Panc1 (cell line): ENCODE measurements at places on chromosomes 1 and 21.

- DNase-seq: no peak
Observed at GRCh38 chr21:21200939-21201615, 202.9 kb downstream of the NCAM2 start.

DNA sequence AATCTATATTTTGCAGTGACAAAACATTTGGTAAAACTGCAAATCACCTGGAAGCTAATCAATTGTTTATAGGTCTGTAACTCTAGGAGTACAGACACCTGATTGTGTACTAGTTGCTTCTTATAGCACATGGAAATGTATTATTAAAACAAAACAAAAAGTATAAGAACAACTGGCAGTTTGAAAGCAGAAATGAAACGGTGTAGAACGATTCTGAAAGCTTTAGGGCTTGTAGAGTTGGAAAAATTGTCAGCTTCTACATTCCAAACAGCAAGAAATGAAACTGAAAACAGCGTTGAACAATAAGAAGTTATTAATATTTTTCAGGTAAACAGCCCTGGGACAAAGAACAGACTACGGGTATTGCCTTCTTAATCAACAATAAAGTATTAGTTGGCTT is 273.3 kb downstream of the OLFM3 start:
- no peak for DNase-seq

- no peak for DNase-seq
Observed at GRCh38 chr1:173886746-173887611, 18.8 kb downstream of the ZBTB37 start.

- DNase-seq: no peak
Observed at GRCh38 chr1:153583976-153584375, 18.3 kb upstream of the S100A2 start.

GRCh38 chr1:4587721-4588120 is 66.7 kb upstream of the AJAP1 start:
- DNase-seq: no peak

DNA sequence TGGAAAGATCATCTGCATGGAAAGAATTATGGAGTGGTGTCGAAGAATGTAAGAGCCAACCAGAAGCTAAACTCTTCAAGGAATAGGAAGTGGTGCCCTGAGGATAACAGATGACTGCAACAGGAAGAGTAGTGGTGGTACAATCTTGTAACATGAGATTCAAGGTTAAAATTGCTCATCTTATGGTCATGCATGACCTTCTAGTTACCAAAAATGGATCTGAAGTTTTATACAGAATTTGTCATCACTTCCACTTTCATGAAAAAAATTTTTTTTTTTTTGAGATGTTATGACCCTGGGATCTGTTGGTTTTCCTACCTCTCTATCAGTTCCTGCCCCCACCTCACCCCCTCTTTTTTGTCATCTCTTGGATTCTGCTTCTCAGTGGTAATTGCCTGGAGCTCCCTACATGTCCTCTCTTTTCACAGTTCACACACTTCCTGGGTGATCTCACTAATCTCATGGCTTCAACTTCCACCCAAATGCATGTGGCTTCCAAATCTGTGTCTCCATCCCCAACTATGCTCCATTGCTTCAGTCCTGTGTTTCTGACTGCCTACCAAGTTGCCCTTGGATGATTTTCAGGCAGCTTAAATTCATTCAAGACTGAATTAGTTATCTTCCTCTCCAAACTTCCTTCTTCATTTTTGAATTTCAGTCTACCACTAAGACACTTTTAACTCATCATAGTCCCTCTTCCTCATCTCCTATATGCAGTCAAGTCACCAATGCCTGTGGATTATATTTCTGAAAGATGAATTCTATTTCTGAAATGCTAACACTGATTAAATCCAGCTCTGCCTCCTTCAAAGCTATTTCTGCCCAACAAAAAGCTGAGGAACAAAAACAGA is 48.4 kb downstream of the SLAMF6 start:
- no peak for DNase-seq

- no peak for DNase-seq
Observed at GRCh38 chr1:21269461-21270085, 20.7 kb downstream of the ECE1 start.
